ENCODE measurements at places on chromosomes 12 and 14. TPM values are rescaled to one million over a fixed set of nuclear protein-coding genes. Genes with fewer than 3 reads are reported as not detected.
A peak's percentile ranks its signal among the peaks of the same experiment; 100 is the strongest.

DNA sequence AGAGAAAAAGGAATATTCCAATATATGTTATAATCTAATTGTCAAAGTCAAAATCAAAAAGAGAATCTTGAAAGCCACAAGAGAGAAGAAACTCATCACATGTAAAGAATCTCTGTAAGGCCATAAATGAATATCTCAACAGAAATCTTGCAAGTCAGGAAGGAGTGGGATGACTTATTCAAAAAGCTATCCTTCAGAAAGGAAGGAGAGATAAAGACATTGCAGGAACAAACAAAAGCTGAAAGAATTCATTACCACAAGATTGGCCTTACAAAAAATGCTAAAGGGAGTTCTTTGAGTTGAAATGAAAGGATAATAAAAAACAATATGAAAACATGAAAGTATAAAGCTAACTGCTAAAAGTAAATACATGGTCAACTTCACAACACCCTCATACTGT is 286.8 kb downstream of the LRIG3 start:
- DNase-seq, result no peak

DNA sequence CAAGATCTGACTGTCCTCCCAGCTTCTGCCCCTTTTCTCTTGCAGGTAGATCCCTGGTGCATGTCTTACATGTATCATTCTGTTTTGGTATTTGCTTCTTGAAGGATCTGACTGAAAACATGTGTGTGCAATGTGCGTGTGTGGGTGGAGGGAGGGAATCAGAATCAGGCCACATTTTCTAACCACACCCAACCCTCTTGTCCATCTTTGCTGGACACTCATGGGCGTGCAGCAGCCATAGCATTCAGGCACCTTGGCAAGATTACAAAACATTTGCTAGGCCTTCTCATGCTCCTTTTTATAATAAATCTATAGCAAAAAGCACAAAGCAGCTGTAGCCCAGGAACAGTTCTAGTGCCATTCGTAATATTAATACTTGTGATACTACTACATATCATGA is 233.6 kb upstream of the E2F7 start:
- no peak for DNase-seq

DNA sequence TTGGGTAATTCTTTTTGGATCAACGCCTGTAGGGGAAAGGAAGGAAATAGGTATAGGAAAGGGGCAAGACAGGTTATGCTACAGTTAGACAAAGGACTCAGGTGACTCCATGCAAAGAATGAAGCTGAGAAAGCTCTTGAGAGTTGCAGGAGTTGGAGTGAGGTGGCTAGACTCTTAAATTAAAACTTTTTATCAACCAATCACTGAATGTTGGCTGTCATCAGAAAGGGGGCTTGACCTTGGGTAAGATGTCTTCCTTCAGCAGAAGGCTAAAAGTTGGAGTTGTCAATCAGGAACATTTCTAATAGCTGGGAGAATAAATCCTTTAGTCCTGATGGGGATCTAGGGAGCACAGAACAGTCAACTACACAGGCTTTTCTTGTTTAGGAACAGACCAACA is 595.4 kb downstream of the SLC16A7 start:
- DNase-seq, result no peak

DNA sequence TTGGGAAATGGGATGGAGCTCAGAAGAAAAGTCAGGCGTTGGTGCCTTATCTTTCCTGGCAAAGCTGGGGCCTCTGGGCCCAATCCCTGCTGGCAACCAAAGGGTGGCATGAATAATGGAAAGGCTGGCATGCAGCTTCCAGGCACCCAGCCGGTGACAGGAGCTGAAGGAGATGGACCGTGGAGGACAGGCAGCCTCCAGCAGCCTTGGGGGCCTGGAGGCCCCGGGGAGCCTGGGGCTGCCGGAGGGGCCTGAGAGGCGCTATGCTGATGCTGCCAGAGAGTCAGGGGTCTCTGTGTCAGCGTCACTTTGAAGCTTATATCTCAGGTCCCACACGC is 38.2 kb upstream of the EML1 start:
- DNase-seq, result no peak

DNA sequence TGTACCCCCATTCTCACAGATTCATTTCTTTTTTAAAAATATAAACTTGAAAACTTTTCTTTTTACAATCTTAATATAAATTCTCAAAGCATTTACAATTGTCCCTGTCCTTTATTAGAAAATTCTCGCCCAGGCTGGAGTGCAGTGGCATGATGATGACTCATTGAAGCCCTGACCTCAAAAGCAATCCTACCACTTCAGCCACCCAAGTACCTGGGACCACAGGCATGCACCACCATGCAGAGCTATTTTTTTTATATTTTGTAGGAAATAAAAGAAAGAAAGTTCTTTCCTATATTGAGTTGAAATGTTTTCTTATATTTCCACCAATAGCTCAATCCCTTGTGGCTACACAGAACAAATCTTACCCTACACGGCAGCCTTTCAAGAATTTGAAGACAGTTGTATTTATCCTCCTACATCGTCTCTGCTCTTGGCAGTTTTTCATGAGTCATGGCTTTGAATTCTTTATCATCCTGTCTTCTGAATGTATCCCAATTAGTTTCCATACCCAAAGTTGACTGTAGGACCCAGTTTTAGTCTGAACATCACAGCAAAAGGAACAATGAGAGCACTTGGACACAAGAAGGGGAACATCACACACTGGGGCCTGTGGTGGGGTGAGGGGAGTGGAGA is 52.4 kb downstream of the SYT1 start:
- DNase-seq, result peak; percentile 66

DNA sequence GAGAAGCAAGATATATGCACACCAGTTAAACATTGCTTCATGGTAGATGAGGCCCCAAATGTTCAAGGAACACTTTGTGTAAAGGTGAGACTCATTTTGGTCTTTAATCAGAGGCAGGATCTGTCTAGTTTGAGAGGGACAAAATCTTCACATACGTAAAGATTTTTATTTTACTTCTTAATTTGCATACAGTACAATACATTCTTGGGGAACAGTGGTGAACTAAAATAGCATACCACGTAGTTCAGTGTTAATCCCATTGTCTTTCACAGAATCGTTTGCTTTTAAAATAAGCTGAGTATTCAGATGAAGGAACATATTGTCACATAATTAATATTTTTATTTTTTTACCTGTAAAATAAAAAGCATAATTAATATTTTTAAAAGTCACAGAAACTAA is 43.3 kb downstream of the GPATCH2L start:
- no peak for DNase-seq

DNA sequence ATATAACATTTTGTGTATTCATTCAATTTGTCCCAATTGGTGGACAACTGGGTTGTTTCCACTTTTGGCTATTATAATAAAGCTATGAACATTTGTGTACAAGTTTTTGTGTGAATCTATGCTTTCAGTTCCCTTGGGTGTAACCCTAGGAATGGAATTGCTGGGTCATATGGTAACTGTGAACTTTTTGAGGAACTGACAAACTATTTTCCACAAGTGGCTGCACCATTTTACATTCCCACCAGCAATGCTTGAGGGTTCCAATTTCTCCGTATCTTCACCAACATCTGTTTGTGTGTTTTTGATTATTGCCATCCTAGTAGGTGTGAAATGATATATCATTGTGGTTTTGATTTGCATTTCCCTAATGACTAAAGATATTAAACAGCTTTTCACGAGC is 13.0 kb downstream of the LPCAT3 start:
- DNase-seq, result no peak

GRCh38 chr12:58541300-58541690 is 379.0 kb downstream of the LRIG3 start:
- DNase-seq, result no peak

GRCh38 chr14:106051796-106052195 is 525.4 kb downstream of the TMEM121 start:
- no peak for DNase-seq

DNA sequence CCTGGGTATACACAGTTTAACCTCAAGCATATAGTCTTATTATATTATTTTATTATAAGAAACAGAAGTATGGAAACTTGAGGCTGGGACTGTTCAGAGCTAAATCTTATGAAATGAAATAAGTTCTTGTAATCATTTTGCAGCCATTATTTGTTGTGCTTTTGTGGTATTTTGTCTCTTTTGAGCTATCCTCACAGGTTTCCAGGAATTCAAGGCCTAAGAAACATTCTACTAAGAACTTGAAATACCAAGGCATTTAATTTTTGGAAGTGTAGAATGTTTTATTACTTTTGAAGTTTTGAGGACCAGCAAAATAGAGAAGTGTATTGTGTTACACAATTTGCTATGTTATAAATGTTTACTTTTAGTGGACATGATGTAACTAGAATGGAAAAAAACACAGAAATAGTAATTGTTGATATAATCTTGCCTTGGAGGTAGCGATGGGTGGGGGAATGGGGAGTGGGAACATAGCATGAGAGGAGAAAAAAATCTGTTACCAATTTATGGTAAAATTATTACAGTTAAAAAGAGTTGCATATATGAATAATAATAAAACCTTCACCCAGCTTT is 81.7 kb downstream of the CRADD start:
- no peak for DNase-seq

The CCND2 gene
- total RNA-seq, result 86.6 TPM

The GLI1 gene
- 0.56 TPM for total RNA-seq

The LRRC10 gene
- not detected for total RNA-seq

The SLC22A17 gene
- total RNA-seq, result 9.6 TPM

The RBMS2 gene
- 9.7 TPM for total RNA-seq

The AQP5 gene
- total RNA-seq, result not detected

The HOXC6 gene
- total RNA-seq, result 1.6 TPM

The CLEC4D gene
- not detected for total RNA-seq

Data from myocyte (in vitro differentiated cells).